Fibroblast of pulmonary artery (primary cell): ENCODE measurements at places on chromosomes 16 and 17.

- DNase-seq = no peak
Measured at GRCh38 chr17:10623737-10624338, 33.3 kb downstream of the MYH3 start.

DNA sequence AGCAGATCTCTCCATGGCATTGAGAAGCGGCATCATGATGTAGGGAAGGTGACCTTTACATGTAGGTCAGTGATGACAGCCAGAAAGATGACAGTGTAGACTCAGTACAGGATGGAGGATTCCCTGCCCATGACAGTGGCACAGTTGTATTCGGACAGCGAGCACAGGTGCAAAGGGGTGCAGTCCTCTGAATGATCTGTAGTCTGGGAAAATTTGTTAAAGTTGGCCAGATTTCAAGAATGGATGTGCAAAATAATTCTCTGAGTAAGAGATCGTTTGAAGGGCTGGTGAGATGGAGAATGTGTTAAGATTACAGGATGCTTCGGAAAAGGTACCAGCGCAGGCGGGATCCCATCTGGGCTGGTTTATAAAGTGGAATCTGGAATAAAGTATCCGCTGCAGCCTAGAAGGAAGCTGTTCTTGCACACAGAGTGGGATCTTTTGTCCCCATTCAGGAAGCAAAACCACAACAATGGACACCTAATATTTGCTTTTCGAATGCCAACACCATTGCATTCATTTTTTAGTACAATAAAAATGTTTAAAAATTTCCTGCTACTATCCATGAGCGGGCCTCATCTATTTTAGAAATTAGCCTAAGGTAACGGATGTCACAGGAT is 101.2 kb downstream of the RPTOR start:
- no peak for DNase-seq

DNA sequence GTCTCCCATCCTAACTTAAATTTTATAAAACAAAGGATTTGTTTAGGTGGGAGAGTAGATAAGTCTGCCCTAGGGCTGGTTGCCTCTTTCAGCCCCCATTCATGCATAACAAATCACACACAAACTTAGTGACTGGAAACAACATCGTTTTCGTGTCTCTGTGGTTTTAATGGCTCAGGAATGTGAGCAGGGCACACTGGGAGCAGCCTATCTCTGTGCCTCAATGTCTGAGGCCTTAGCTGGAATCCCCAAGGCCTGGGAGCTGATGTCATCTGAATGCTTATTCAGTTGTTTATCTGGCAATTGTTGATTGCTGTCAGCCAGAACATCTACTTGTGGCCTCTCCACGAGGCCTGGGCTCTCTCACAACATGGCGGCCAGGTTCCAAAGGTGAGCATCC is 101.9 kb upstream of the HSBP1 start:
- DNase-seq = no peak

- no peak for DNase-seq
Measured at GRCh38 chr16:54459509-54460262, 173.1 kb upstream of the IRX3 start.

- peak; percentile 36 for DNase-seq
Measured at GRCh38 chr16:68364561-68364998, 53.8 kb downstream of the PRMT7 start.

GRCh38 chr16:55214974-55215494 is 109.0 kb upstream of the IRX6 start:
- no peak for DNase-seq

GRCh38 chr17:77635176-77635575 is 323.3 kb upstream of the TNRC6C start:
- no peak for DNase-seq

DNA sequence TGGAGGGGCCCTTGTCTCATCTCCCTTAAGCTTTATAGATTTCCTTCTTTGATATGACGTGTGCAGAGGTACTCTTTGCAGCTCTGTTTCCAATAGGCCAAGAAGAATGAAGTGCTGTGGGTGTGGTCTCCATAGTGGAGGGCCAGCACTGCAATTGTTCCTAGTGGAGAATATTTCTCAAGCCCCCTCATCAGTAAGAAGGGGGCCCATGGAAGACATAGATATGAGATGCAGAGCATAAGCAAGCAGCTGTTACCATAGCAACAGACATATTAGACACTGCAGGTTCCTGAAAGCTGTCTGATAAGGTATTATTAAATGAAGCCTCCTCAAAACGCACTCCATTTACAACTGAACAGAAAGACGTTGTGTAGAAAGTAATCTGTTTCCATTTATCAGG is 240.7 kb downstream of the ZFHX3 start:
- no peak for DNase-seq

DNA sequence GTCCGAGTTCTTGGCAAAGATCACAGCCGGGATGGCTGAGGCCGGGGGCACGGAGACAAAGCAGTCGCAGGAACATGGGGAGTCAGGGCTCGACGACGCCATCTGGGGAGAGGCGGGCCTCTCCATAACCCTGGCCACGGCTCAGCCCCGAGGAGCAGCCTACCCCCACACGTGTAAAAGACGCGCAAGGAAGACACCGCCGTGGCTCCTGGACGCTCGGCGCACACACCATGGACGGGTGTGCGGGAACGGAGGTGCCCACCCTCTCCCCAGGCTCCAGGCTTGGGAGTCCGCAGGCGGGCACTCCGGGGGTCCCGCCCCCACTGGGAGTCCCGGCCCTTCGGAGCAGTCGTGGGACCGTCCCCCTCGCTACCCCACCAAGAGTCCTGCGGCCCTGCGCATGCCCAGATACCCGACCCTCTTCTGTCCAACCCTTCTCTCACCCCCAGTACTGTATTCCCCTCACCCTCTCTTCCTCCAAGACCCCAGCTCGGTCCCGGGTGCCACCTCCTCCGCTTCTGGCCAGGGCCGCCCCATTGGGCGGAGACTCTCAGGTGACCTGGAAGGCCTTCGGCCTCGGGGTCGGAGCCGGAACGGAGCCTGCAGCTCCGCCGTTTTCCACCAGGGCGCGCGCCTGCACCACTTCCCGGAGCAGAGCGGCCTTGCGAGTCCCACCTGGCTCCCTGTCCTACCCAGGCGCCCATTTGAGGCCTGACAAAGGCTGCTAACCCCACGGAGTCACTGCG is at the start of gene SCRN2:
Gene SCRN2, minus strand, starts transcription at position 532 of the 746 bp plus-strand sequence. Its CDS starts 430 bp downstream, at position 102.
- DNase-seq = peak; percentile 85

DNA sequence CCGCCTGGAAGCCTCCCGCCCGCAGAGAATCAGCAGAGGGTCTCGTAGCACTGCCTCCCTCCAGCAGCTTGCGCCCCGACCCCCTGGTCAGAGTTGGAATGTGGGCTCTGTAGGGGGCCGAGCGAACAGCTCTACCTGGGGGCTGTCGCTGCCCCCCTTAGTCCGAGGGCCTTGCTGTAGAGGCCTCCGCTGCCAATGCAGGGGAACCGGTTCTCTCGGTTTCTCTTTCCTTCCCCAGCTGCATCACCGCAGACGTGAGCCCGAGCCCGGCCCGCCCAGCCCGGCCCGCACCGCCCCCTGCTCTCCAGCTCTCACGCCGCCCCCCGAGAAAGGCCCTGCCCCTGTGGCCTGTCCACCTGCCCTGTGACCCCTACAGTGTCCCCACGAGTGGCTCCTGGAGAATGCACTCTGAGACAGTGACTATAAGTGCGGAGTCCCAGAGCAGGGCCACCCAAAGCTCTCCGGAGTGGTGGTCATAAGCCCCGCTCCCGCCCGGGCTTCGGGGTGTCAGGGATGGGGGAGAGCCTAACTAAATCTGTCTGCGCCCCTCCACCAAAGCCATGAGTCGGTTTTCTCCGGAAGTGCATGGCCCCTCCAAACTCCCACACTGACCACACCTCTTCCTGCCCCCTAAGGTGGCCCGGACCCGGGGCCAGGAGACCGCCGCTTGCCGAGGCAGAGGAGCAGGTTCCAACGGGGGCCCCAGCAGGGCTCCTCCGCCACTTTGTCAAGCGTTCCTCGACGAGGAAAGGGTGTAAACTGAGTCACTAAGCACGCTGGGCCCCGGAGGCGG is 1.7 kb downstream of the ARHGAP27 start:
- DNase-seq = no peak
